ENCODE measurements at places on chromosomes 4 and X. TPM values are rescaled to one million over a fixed set of nuclear protein-coding genes. Genes with fewer than 3 reads are reported as not detected.

PLA2G12A gene
- 12.2 TPM for total RNA-seq

- no peaks in the 10 kb centered on the region for H3K36me3 ChIP-seq
- H3K27me3 ChIP-seq, result no peaks in the 10 kb centered on the region
- no peak for DNase-seq
- H3K4me1 ChIP-seq, result no peaks in the 10 kb centered on the region
- H3K4me3 ChIP-seq, result no peak overlapping the region
Measured at GRCh38 chr4:117331817-117332216, 246.4 kb upstream of the TRAM1L1 start.

FAM47E gene
- total RNA-seq, result 15.4 TPM

ADGRG2 gene
- 5.0 TPM for total RNA-seq

CFAP299 gene
- 21.4 TPM for total RNA-seq

- no peaks in the 10 kb centered on the region for H3K4me1 ChIP-seq
- no peak for DNase-seq
- no peak overlapping the region for H3K4me3 ChIP-seq
- no peaks in the 10 kb centered on the region for H3K36me3 ChIP-seq
- H3K27ac ChIP-seq, result no peak overlapping the region
- H3K27me3 ChIP-seq, result no peaks in the 10 kb centered on the region
Measured at GRCh38 chrX:25976683-25977310, 161.3 kb upstream of the MAGEB18 start.

IGBP1 gene
- total RNA-seq, result 40.6 TPM

DNA sequence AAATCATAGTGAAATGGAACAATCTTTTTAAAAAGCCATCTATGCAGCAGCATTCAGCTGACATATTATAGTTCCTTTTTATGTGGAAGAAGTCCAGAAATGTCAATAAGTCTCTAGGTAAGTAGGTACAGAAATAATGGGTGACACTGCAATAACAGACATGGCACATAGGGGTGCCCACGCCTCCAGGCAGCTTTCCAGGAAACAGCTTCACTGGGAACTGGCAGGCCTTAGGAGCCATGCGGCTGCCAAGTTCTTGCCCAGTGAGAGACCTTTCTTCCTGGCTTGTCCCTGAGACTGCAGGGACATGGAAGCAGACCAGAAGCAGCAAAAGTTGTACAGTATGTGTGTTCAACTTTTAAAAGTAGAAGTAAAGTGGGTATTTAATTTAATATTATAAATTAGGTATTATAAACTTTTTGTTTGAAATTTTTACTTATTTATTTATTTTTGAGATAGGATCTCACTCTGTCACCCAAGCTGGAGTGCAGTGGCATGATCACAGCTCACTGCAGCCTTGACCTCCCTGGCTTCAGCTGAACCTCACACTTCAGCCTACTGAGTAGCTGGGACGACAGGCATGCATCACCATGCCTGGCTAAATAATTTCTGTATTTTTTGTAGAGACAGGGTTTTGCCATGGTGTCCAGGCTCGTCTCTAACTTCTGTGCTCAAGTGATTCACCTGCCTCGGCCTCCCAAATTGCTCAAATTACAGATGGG lies 12.1 kb upstream of the ETNPPL start:
- H3K27me3 ChIP-seq, result no peaks in the 10 kb centered on the region
- no peak overlapping the region for H3K27ac ChIP-seq
- H3K36me3 ChIP-seq, result no peaks in the 10 kb centered on the region
- DNase-seq, result peak; percentile 50

GRCh38 chr4:110970642-110971041 lies 347.8 kb upstream of the PITX2 start:
- no peaks in the 10 kb centered on the region for H3K4me1 ChIP-seq
- no peak overlapping the region for H3K27ac ChIP-seq
- DNase-seq, result no peak
- no peaks in the 10 kb centered on the region for H3K27me3 ChIP-seq
- no peaks in the 10 kb centered on the region for H3K36me3 ChIP-seq

- H3K4me3 ChIP-seq, result peak overlapping the region; percentile 48
- peak overlapping the region; percentile 81 for H3K27ac ChIP-seq
- no peak for DNase-seq
- no peaks in the 10 kb centered on the region for H3K36me3 ChIP-seq
- no peaks in the 10 kb centered on the region for H3K27me3 ChIP-seq
Measured at GRCh38 chrX:48918301-48918642, 552 bp downstream of the PIM2 start.

DNA sequence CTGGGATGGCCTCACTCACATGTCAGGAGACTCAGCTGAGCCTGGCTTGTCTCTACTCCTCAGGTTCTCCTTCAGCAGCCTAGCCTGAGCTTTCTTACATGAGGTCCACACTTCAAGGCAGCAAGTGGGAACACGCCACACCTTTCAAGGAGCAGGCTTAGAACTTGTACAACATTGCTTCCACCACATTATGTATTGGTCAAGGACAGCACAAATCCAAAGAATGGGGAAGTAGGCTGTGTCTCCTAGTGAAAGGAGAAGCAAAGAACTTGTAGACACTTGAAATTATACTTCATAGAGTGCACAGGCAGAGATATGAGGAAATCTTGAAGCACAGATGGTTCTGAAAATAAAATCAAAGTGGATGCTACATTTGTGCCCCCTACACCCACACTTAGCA lies 120.9 kb upstream of the NOCT start:
- no peak overlapping the region for H3K27ac ChIP-seq
- H3K27me3 ChIP-seq, result no peaks in the 10 kb centered on the region
- no peak for DNase-seq
- H3K4me1 ChIP-seq, result no peaks in the 10 kb centered on the region
- no peak overlapping the region for H3K4me3 ChIP-seq
- H3K36me3 ChIP-seq, result no peaks in the 10 kb centered on the region

DNA sequence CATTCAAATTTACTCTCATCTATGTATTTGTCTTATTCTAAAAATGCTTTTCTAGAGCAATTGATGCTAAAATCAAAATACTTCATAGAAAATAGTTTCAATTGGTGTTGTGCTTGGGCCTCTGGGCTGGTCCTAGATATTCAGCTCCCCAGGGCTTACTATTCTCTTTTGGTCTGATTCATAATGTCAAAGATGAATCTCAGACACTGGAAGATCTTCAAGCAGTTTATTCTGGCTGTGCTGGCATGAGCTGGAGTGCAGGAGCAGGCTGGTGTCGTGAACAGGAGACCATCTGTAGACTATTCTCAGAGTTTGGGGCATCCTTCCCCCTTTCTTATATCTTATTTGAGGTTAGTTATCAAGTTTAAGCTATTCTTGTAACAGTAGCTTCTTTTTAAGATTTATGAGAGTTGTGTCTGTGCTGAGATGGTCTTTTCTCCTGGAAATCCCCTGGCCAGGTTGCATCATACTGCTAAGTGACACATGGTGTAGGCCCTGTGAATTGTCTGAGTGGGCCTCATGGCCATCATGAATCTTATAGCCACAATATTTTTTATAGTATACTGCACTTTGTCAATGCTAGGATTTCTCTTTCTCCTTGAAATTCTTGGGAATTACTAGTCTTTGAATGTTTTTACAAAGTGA lies 1624.0 kb upstream of the IGFBP7 start:
- no peak for DNase-seq
- no peak overlapping the region for H3K27ac ChIP-seq
- H3K4me1 ChIP-seq, result no peaks in the 10 kb centered on the region
- no peaks in the 10 kb centered on the region for H3K36me3 ChIP-seq

- no peak overlapping the region for H3K27ac ChIP-seq
- no peak for DNase-seq
- no peaks in the 10 kb centered on the region for H3K36me3 ChIP-seq
- no peaks in the 10 kb centered on the region for H3K4me1 ChIP-seq
Measured at GRCh38 chrX:115948018-115948923, 222.3 kb upstream of the AGTR2 start.

- H3K27ac ChIP-seq, result no peak overlapping the region
- no peaks in the 10 kb centered on the region for H3K27me3 ChIP-seq
- H3K4me1 ChIP-seq, result no peaks in the 10 kb centered on the region
- DNase-seq, result peak; percentile 14
- H3K36me3 ChIP-seq, result no peaks in the 10 kb centered on the region
Measured at GRCh38 chrX:6169407-6169806, 59.3 kb downstream of the NLGN4X start.

- no peaks in the 10 kb centered on the region for H3K36me3 ChIP-seq
- H3K27me3 ChIP-seq, result no peaks in the 10 kb centered on the region
- H3K4me3 ChIP-seq, result no peak overlapping the region
- no peak for DNase-seq
Measured at GRCh38 chr4:22235698-22236097, 280.2 kb downstream of the ADGRA3 start.

- H3K27me3 ChIP-seq, result no peaks in the 10 kb centered on the region
- no peak overlapping the region for H3K4me3 ChIP-seq
- DNase-seq, result no peak
- H3K36me3 ChIP-seq, result no peaks in the 10 kb centered on the region
- H3K4me1 ChIP-seq, result no peaks in the 10 kb centered on the region
Measured at GRCh38 chr4:55435141-55435841, 39.5 kb downstream of the TMEM165 start.

CCDC149 gene
- 12.6 TPM for total RNA-seq

DNA sequence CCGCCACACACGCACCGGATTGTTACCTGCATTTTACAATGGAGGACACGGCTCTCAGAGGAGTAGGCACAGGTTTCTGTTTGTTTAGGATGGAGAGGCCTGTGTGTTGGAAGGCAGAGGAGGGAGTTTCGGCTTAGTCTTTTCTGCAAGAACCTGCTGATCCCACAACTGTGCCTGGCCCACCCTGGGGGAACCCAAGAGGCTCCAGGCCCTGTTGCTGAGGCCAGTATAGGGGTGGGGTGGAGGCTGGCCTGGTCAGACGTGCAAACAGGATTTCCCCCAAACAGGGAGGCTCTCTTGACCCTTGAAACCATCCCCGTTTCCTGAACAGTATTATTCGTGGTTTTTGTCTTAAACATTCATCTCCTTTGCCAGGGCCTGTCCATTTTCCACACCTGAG lies 772 bp upstream of the SLC49A3 start:
- H3K27ac ChIP-seq, result peak overlapping the region; percentile 56
- peak overlapping the region; percentile 38 for H3K4me3 ChIP-seq
- no peaks in the 10 kb centered on the region for H3K4me1 ChIP-seq
- no peak for DNase-seq

SYN1 gene
- total RNA-seq, result 3.4 TPM

DNA sequence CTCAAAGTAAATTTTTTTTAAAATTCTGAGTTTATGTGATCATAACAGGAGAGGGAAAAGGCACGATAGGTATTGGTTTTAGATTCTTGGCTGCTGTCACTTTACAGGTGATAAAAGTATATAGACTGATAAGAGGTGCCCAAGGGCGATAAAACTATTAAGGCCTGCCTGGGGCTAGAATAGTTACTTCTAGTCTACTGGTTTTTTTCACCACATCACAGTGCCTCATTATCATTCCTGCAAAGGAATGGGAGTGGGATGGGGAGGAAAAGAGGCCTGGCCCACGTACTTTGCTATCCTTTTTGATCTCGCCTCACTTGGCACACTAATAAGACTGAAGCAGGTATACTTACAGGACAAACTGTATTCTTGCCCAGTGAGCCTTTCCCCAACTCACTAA lies 46.6 kb downstream of the CXorf58 start:
- no peaks in the 10 kb centered on the region for H3K4me1 ChIP-seq
- no peak for DNase-seq
- H3K27me3 ChIP-seq, result no peaks in the 10 kb centered on the region
- H3K36me3 ChIP-seq, result no peaks in the 10 kb centered on the region
- H3K27ac ChIP-seq, result no peak overlapping the region

SULT1E1 gene
- total RNA-seq, result not detected

CXCL1 gene
- not detected for total RNA-seq

GRCh38 chrX:149540131-149540620 lies 636 bp upstream of the EOLA1 start:
- no peaks in the 10 kb centered on the region for H3K27me3 ChIP-seq
- H3K27ac ChIP-seq, result peak overlapping the region; percentile 88

PDZD4 gene
- 17.2 TPM for total RNA-seq

DNA sequence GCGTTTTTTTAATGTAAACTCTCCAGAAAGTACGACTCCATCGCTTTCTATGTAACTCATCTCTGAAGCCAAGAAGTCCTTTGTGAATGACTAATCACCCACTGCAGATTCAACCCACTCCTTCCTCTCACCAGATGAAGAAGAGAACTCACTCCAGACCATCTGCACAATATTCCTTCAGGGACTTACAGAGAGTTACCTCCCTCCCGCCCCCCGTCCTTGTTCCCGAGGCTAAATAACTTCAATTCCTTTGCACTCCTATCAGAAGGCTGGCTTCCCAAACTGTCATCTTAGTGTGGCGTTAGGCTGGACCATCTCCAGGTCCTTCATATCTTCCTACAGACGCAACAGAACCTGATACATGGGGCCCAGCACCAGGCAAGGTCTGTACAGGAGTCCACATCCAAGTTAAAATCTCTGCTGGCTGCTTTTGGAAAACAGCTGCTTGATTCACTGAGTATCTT lies 82.4 kb downstream of the AFAP1 start:
- H3K4me1 ChIP-seq, result peaks cover 3% of the 10 kb centered on the region
- DNase-seq, result peak; percentile 25
- H3K36me3 ChIP-seq, result no peaks in the 10 kb centered on the region
- H3K4me3 ChIP-seq, result no peak overlapping the region
- no peak overlapping the region for H3K27ac ChIP-seq
- no peaks in the 10 kb centered on the region for H3K27me3 ChIP-seq

DNA sequence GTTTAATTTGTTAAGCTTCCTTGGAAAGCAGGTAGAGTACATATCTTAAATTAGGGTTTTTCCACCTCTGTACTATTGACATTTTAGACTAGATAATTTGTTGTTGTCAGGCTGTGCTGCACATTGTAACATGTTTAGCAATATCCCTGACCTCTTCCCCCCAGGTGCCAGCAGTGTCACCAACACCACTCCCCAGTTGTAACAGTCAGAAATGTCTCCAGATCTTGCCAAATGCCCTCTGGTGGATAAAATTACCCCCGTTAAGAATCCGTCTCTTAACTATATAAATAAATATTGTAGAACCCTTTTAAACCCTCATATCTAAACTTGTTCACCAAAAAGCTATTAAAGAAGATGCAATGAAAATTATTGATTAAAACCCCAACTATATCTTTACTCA lies 161.5 kb downstream of the ARHGAP6 start:
- no peak overlapping the region for H3K4me3 ChIP-seq
- H3K36me3 ChIP-seq, result no peaks in the 10 kb centered on the region
- no peaks in the 10 kb centered on the region for H3K27me3 ChIP-seq
- no peak for DNase-seq
- no peak overlapping the region for H3K27ac ChIP-seq
- H3K4me1 ChIP-seq, result no peaks in the 10 kb centered on the region

- H3K27ac ChIP-seq, result no peak overlapping the region
- H3K27me3 ChIP-seq, result no peaks in the 10 kb centered on the region
- peaks cover 16% of the 10 kb centered on the region for H3K4me1 ChIP-seq
- peak overlapping the region; percentile 96 for H3K4me3 ChIP-seq
- no peak for DNase-seq
- no peaks in the 10 kb centered on the region for H3K36me3 ChIP-seq
Measured at GRCh38 chr4:4542774-4543485, 1.1 kb upstream of the STX18 start.

DNA sequence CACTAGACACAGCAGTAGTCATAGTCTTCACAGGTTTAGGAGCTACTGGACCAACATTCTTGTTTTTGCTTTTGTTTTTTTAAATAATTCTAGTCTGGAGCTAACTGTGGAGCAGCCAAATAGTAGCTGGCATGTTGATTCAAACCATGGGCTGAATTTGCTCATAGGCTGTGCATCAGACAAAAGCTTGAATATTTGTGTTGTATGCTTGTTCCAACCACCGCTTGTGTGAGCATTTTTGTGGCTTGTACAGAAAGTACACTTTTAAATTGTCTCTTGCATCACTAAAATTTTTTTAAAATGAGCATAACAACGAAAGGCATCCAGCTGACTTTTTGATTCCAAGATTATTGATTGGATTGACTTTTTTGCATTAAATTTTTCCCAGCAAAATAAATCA lies 39.6 kb downstream of the CCNI start:
- H3K4me3 ChIP-seq, result no peak overlapping the region
- H3K36me3 ChIP-seq, result no peaks in the 10 kb centered on the region
- no peak for DNase-seq
- H3K27me3 ChIP-seq, result no peaks in the 10 kb centered on the region

Measured in testis (tissue), 5 donors.